Posterior vena cava (tissue), 2 donors: ENCODE measurements at places on chromosomes 13 and 19. TPM values are rescaled to one million over a fixed set of nuclear protein-coding genes. Genes with fewer than 3 reads are reported as not detected.

Gene KLK14
- not detected for total RNA-seq

Gene LPAR2
- total RNA-seq = 2.0 TPM

Gene PRTN3
- not detected for total RNA-seq

Gene POU2F2
- total RNA-seq = 2.1 TPM

Gene NLRP11
- not detected for total RNA-seq

Gene PCDH20
- 20.9 TPM for total RNA-seq

Gene BCKDHA
- total RNA-seq = 15.7 TPM

Gene SPC24
- total RNA-seq = 2.2 TPM

Gene ZNF729
- total RNA-seq = not detected

Gene TMTC4
- total RNA-seq = 8.2 TPM

Gene DYRK1B
- total RNA-seq = 5.4 TPM

Gene CXCL17
- not detected for total RNA-seq

Gene TPTE2
- 0.19 TPM for total RNA-seq

Gene TMPRSS9
- total RNA-seq = not detected

Gene TNFSF13B
- 6.0 TPM for total RNA-seq

Gene STOML3
- total RNA-seq = not detected

Gene TNNT1
- total RNA-seq = not detected

Gene IGFL1
- total RNA-seq = not detected

Gene PTH2
- not detected for total RNA-seq

Gene IGSF23
- total RNA-seq = not detected

Gene ZNF524
- total RNA-seq = 10.6 TPM

Gene CYP4F12
- 2.6 TPM for total RNA-seq

Gene SRRM5
- total RNA-seq = 0.38 TPM

Gene CYP2S1
- total RNA-seq = 1.2 TPM

Gene RASIP1
- total RNA-seq = 13.8 TPM

Gene PLVAP
- total RNA-seq = 151 TPM
